ENCODE measurements at places on chromosomes 5 and 9.
A peak's percentile ranks its signal among the peaks of the same experiment; 100 is the strongest.

GRCh38 chr9:104589626-104590025 is 9.6 kb downstream of the OR13C5 start:
- DNase-seq: no peak

- no peak for DNase-seq
Observed at GRCh38 chr5:179332741-179333290, 12.4 kb downstream of the ADAMTS2 start.

- DNase-seq: peak; percentile 9
Observed at GRCh38 chr5:116454417-116454927, 120.2 kb downstream of the SEMA6A start.

GRCh38 chr9:90858457-90858901 is 56.9 kb downstream of the SYK start:
- no peak for DNase-seq

DNA sequence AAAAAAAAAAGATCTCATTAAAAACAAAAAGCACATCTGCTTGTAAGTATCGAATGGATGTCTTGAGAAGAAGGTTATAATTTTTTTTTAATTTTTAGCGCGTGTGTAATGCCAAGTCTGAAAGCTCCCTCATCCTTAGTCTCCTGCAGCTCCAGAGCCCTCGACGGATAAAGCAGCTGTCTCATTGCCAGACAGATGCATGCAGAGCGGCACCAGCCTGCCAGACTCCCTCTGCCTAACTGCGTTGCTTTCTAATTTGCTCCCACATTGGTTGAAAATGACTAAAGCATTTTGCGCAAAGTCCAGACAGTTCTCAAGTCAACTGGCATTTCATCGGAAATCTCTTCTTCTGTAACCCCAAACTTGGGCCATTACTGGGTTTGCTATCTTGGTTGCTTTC is 29.4 kb downstream of the OLFM1 start:
- DNase-seq: no peak

All from CD4-positive, CD25-positive, alpha-beta regulatory T cell (primary cell).